ENCODE measurements at places on chromosomes 4 and X.
A peak's percentile ranks its signal among the peaks of the same experiment; 100 is the strongest.

- DNase-seq, result no peak
These were observed 93.0 kb upstream of the ANK2 start for GRCh38 chr4:112956484-112956896.

- no peak for DNase-seq
These were observed 28.0 kb downstream of the FRMPD3 start for GRCh38 chrX:107477406-107477805.

DNA sequence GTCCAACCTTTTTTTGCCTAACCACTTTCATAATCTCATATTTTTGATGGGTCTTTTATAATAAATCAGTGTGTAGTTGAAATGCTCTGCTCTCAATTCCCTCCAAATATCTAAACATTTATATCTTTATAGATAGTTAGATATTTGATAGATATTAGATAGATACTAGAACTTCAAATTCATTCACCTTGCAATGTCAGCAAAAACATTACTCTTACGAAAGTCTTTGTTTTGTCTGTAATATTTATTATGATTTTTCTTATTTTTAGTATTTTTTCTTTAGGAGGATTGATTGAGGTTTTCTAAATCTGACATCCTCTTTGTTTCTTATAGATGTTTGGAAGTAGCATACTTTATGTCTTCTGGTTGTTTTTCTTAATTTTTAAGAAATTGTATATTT, 2563.6 kb downstream of the PCDH7 start:
- DNase-seq, result no peak

GRCh38 chr4:139647952-139648351, 17.7 kb upstream of the MGST2 start:
- no peak for DNase-seq

DNA sequence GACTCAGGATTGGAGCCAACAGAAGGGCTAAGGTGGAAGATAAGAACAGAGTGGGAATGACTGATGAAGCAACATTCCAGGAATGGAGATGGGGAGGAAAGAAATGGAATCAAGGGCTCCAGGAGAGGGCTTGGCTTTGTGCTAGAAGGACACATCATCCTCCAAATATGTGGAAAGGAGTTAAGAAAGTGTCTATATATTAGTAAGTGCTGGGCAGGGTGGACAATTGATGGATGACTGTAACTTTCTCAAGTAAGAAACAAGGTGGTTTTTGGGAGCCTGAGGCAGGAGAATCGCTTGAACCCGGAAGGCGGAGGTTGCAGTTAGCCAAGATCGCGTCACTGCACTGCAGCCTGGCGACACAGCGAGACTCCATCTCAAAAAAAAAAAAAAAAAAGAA, 71.6 kb upstream of the NFKB1 start:
- DNase-seq, result no peak

DNA sequence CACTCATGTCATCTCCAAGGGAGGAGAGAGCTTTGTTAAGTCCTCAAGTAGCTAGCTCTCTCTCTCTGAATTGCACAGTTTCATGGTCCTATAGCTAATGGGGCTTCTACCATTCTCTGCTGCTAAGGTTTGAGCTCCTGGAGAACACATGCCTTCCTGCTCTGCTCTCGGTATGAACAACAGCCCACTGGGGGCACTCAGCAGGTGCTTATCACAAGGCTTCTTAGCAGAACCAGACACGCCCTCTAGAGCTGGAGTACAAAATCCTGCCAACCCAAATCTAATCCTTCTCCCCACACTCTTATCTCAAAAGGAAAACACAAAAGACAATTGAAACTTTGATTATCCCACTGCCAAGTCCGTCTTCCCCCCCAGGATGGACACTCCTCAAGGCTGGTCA, 176.5 kb downstream of the HS3ST1 start:
- DNase-seq, result no peak

- no peak for DNase-seq
These were observed 374.8 kb upstream of the GNPDA2 start for GRCh38 chr4:45100956-45101818.

- no peak for DNase-seq
These were observed 67.7 kb upstream of the EFNB1 start for GRCh38 chrX:68761086-68761485.

DNA sequence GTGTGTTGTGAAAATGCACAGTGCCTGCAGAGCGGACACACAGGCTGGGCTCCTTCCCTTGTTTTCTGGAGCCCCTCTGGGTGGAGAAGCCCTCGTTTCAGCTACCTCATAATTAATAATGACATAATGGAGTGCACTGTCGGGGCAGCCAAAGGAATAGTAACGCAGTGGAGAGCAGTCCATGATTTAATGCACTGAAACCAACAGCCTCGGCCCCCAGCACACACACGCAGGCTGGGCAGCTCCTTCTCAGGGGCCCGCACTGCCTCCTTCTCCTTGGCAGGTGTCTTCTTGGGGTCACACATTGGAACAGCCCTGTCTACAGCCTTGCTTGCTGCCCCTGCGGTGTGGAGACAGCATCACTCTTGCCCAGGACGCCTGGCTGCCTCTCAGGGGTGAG, 89.2 kb downstream of the DCTD start:
- DNase-seq, result no peak

DNA sequence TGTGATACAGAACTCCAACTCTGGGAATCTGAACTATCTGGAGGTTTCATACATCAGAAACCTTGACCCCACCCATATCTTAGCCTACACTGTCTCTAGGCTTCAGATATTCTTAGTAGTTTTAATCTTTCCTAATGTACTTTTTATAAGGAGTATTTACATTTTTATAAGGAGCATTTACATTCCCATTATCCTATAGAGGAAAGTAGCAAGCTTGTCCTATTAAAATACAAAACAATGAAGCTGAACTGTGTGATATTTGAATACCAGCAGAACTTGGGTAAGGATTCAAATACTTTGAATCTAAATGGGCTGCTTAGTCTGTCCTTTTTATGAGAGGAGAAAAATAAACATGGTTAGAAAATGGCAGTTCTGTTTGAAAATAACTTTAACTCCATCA, 247.4 kb downstream of the FMR1NB start:
- no peak for DNase-seq

DNA sequence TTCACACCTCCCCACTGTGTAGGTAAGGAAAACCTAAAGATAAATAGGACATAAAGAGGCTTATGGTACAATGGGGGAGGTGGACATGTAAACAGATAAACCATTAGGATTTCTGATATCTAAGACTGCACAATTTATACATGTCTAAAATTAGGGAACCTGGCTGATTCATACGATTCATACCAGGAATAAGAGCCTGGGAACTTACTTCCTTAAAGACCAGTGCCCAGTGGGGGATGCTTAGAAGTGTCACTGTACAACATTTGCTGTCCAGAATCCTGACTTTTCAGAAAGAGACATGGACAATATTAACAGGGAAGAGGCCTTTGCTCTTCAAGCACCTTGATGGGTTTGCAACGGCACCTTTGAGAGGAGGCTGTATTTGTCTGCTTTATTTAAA, 116.8 kb upstream of the KIT start:
- DNase-seq, result no peak

DNA sequence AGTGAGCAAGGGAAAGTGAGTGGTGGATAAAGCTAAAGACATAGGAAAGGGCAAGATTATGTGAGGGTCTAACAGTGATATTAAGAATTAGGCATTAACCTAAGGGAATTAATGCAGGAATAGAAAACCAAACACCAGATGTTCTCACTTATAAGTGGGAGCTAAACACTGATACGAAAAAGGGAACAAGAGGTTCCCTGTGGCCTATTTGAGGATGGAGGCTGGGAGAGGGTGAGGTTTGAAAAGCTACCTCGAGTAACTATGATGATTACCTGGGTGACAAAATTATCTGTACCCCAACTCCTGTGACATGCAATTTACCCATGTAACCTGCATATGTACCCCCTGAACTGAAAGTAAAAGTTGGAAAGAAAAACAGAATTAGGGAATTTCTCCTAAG, 79.0 kb downstream of the ANXA3 start:
- DNase-seq, result no peak

GRCh38 chr4:38856524-38857337, at the start of gene TLR6:
Gene TLR6, minus strand, starts transcription at chr4:38856817. Its CDS starts 27,344 bp downstream, at chr4:38829473.
- peak; percentile 27 for DNase-seq

- DNase-seq, result no peak
These were observed 42.9 kb downstream of the NDST3 start for GRCh38 chr4:118076958-118077766.

GRCh38 chr4:78845472-78845871, 69.3 kb downstream of the BMP2K start:
- no peak for DNase-seq

DNA sequence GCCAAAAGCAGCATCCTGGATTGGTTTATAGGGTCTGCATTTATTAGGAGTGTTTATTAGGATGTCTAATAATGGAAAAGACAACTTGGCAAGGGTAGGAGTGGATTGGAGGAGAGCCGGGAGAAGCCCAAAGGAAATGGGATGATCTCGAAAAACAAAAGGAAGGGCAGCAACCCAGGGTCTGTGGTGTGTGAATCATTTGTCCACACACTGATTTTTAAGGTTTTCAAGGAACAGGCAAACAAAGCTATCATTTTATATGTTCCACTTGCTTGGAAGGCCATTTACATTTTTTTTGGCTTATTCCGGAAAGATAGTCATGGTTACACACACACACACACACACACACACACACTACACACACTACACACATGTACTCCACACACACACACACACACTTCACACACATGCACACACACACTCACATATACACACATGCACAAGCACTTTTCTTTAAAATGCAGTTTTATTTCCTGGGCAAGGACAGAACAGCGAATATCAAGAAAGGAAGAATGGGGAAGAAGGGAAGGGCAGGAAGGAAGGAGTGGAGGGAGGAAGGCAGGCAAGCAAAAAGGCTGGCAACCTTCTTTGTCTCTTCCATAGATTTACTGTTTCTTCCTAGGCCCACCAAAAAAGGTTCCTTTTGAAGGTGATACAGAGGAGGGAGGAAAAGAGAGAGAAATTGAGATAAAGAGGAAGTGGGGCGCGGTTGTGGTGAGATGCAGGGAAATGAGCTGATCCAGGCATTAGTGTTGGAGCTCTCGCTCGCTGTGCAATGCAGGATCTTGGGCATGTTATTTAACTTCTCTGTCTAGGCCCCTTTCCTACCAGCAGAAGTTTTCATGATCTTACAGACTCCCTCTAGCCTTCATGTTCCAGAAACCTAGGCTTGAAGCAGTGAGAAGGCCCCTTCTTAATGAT, 88.6 kb upstream of the MAML3 start:
- no peak for DNase-seq

All from activated naive CD8-positive, alpha-beta T cell treated with anti-CD3 and anti-CD28 coated beads, Interleukin-2, amount 50 U/mL, for 16 hours (primary cell).